ENCODE measurements at places on chromosomes 2 and 18.

DNA sequence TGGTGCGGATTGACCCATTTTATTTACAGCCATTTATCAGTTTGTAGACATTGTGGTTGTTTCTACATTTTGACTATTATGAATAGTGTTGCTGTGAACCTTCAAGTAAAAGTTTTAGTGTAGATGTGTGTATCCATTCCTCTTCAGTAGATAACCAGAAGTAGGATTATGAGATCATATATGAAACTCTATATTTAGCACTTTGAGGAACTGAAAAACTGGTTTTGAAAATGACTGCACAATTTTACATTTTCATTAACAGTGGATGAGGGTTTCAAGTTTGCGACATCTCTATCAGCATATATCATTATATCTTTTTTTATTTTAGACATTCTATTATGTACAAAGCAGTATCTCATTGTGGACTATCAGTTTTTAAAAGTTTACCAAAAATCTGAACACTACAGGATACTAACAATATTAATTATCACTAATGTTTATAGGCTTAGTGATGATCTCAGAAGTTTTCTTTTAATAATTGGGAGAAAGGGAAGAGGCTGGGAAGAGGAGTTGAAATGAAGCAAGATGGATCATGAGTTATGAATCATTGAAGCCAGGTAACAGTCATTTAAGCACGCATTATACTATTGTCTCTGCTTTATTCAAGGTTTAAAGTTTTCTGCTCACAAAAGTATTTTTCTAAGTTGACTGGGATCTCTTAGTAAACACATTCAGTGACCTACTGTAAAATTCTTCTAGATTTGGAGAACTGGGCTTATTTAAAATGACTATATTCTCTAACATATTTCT is 329.0 kb upstream of the LRATD1 start:
- DNase-seq = no peak

DNA sequence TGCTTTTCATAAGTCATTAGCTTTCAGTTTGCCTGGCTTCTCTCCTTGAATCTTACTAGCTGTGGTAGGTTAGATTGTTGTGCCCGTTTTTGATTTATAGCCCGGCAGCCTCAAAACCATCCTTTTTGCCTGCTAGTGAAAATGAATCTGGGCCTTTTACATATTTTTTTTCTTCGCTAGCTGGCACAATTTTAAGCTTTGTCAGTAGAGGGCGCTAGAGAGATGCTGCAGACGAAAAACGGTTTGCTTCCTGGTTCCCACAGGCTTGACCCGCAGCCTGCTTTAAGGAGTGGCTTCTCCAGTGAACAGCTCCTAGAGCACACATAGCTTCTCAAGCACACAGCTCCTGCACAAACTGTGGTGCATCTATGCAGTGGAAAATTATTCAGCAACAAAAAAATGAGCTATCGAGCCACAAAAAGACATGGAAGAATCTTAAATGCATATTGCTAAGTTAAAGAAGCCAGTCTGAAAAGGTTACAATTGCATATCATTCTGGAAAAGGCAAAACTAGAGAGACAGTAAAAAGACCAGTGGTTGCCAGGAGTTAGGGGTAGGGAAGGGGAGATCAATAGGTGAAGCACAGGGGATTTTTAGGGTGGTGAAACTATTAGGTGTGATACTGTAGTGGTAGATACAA is 47.9 kb downstream of the E2F6 start:
- DNase-seq = no peak

DNA sequence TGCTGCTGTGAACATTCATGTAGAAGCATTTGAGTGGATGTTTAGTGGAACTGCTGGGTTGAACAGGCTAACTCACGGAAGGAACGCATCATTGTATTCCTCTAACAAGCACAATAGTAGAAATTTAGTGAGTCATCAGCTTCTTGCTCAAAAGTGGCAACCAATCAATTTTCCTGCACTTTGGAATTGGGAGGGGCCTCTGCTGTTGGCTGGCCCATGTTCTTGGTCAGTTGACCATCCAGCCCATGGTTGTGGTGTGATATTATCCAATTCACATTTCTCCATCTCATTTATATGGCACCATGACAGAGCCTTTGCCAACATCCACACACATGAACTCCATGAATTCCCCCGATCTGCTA is 95.0 kb downstream of the TNFRSF11A start:
- DNase-seq = peak; percentile 11

- DNase-seq = no peak
These were observed 2.4 kb downstream of the SMCHD1 start for GRCh38 chr18:2657788-2658458.

- no peak for DNase-seq
These were observed 19.9 kb upstream of the SCYGR1 start for GRCh38 chr2:227407591-227408151.

- no peak for DNase-seq
These were observed 213.1 kb downstream of the EXOC6B start for GRCh38 chr2:72612614-72613160.

GRCh38 chr2:192298664-192299063 is 103.9 kb upstream of the TMEFF2 start:
- DNase-seq = no peak

Measured in activated T-cell treated with anti-CD3 and anti-CD28 coated beads for 4 hours (primary cell).